Stimulated activated CD8-positive, alpha-beta memory T cell treated with anti-CD3 and anti-CD28 coated beads, Interleukin-15, amount 100 ng/mL, for 48 hours (primary cell): ENCODE measurements at places on chromosomes 4 and X.

- DNase-seq, result no peak
Observed at GRCh38 chrX:14590216-14590615, 60.9 kb downstream of the GLRA2 start.

DNA sequence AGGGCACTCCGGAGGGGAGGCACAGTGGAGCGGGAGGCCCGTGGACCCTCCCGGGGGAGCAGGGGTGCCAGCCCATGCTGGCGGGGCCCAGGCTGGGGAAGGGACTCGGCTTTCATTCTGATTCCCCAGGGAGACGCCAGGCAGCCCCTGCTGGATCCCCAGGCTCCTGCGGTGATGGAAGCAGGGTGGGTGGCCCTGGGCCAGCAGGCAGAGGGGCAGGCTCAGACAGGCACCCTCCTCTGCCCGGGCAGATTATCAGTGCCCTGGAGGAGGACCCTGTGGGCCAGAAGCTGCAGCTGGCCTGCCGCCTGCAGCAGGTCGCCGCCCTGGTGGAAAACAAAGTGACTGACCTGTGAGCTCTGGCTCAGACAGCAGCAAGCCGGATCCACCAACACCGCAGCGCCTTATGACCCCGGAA, 2.1 kb upstream of the SRPK3 start:
- no peak for DNase-seq

GRCh38 chr4:173345648-173346047, 11.5 kb upstream of the HMGB2 start:
- DNase-seq, result no peak

DNA sequence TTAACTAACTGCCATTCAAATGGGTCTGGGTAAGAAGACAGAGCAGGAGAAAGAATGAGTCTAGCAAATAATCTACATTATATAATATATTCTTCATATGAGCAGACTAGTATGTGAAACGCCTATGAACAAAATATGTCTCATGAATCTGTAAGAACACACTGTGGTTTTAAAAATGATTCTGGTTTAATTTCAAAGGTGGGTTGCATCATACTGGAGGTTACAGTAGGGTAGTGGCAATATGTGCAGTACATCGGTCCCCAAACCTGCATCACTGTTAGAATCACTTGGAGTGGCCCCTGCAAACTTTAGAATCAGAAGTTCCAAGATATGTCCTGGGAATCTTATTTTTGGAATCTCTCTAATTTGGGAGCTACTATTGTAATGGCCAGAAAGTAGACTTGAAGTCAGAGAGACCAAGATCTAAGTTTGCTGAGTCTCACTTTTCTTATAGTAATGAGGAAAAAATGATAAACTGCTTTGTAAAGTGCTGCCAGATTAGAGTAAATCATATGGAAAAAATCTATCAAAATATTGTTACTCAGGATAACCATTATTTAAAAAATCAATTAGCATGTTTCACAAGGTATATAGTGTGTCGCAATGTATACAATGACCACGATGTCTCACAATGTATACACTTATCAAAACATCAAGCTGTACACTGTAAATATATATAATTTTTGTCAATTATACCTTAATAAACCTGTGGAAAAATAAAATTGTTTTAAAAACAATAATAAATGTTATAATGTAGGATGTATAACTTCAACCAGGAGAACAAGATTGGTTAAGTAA, 37.9 kb upstream of the ARSJ start:
- no peak for DNase-seq

GRCh38 chr4:33959519-33959918, 2284.8 kb downstream of the ARAP2 start:
- no peak for DNase-seq

DNA sequence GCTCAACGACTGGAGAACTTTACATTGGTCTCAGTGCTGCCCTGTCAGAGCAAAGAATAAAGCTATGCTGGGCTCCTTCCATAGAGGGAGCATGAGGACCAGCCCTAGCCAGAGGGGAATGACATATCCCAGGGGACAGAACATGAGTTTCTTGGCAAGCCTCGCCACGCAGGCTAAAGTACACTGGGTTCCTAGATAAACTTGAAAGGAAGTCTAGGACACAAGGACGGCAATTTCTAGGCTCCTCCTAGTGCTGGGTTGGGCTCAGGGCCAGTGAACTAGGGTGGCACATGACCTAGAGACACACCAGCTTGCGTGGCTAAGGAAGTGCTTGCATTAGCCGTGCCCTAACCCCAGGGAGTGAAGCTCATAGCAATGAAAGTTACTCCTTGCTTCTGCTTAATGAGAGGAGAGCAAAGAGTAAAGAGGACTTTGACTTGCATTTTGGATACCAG, 141.0 kb downstream of the MAB21L2 start:
- DNase-seq, result no peak

- peak; percentile 51 for DNase-seq
Observed at GRCh38 chr4:118352843-118353533, at the start of gene PRSS12. TSS of gene PRSS12 (minus strand) at chr4:118353003. CDS start at chr4:118352720, 283 bp downstream.

DNA sequence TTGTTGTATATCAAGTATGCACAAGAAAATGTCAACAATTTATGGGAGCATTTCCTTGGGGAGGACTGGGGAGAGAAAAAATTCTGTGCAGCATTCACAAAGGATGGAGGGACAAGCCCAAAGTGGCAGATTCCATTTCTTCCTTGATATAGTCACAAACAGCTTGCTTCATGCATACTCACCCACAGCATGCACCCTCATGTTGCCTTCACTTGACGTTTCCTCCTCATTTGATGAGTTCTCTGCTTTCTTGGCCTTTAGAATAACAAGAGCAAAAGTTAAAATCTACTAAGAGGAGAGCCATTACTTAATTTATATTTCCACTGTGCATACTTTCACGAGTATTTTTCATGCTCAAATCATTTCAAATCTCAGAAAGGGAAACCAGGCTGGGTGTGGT, 37.7 kb downstream of the SPARCL1 start:
- no peak for DNase-seq

GRCh38 chr4:592825-593520, 16.9 kb upstream of the TMEM271 start:
- DNase-seq, result no peak

GRCh38 chr4:153114771-153115321, 89.4 kb upstream of the TRIM2 start:
- peak; percentile 45 for DNase-seq

- peak; percentile 38 for DNase-seq
Observed at GRCh38 chrX:131783555-131784308, 239.4 kb upstream of the STK26 start.

- DNase-seq, result no peak
Observed at GRCh38 chrX:14697451-14697850, 168.1 kb downstream of the GLRA2 start.

DNA sequence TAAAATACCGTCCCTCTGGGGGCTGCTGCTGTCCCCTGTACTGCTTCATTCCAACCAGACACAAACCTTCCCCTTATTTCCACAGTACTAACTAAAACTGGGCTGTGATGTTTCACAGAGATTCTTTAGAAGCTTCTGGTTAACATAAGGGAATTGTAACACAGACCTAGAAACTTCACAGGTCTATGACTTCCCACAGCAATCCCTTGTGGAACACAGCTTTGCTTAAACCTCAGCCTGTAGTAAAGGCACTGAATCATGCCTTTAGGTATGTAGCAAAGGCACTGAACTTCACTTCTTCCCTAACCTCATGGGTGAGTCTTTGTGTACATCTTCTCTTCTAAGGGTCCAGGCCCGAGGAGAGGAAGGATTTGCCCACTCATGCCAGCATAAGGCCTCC, 49.4 kb downstream of the SPINK2 start:
- no peak for DNase-seq

DNA sequence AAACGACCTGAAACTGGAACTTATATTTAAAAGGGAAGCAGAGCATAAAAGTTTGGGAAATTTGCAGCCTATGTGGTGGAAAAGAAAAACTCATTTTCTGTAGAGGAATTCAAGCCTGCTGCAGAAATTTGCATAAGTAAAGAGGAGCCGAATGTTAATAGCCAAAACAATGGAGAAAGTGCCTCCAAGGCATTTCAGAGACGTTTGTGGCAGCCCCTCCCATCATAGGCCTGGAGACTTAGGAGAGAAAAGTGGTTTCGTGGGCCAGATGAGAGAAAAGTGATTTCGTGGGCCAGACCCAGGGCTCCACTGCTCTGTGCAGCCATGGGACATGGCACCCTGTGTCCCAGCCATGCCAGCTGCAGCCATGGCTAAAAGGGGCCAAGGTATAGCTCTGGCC, 361.9 kb downstream of the PCDH19 start:
- DNase-seq, result no peak

DNA sequence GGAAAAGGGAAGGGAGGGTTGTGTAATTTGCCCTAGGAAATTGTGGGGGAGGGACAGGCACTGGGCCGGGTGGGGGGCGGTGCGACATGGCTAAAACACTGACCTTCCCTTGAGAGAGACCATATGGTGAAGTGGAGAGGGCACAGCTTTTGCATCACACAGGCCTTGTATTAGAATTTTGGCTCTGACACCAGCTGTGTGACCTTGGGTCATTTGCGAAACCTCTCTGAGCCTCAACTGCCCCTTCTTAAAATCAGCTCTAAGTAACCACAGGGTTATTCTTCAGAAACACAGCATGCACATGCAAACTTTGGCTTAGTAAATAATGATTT, 25.8 kb downstream of the PDGFRA start:
- no peak for DNase-seq

DNA sequence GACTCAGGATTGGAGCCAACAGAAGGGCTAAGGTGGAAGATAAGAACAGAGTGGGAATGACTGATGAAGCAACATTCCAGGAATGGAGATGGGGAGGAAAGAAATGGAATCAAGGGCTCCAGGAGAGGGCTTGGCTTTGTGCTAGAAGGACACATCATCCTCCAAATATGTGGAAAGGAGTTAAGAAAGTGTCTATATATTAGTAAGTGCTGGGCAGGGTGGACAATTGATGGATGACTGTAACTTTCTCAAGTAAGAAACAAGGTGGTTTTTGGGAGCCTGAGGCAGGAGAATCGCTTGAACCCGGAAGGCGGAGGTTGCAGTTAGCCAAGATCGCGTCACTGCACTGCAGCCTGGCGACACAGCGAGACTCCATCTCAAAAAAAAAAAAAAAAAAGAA, 71.6 kb upstream of the NFKB1 start:
- no peak for DNase-seq

DNA sequence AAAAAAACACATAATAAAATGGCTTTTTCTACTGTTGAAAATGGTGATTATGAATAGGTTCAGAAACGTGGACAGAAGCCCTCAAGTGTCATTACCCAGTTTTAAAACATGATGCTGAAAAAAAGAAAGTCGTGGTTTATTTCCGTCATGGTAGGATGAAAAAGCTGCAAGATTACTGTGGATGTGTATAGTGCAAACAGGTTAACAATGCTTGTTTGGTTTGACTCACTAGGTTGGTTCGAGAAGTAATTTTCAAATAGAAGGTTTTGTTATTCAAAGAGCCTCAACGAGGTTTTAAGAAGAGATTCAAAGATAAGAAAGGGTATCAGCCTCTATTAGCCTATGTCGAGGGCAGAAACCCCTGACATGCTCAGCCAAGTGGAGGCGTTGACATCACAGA, 2.5 kb upstream of the RXFP1 start:
- no peak for DNase-seq

- no peak for DNase-seq
Observed at GRCh38 chrX:128818690-128819089, 704.6 kb downstream of the SMARCA1 start.

DNA sequence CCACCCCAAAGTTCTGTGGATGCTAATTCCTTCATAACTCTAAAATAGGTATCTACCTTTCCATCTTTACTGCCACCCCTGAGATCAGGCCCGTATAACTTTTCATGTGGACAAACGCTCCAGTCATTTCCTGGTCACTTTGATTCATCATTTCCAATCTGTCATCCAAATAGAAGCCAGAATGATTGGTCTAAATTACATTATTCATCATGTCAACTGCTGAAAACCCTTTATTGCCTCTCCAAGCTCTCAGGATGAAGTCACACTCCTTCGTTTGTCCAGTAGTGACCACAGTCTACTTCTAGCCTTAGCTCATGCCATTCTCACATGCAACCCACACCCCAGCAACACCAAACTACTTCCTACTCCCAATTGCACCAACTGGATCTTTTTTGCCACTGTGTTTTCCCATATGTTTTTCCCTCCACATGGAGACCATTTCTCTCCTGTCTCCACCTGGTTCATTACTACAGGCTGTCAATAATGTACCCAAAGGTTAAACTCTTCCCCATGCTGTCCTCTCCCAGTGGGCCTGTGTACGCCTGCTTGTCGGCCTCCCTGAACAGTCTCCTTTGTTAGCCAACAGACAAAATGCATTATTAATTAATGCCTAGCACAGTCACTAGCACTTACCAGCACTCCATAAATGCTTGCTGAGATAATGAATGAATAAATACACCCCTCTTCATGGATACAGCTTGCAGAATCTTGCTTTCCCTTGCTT, 382.6 kb upstream of the NOCT start:
- no peak for DNase-seq

GRCh38 chr4:147820975-147821374, 89.1 kb downstream of the ARHGAP10 start:
- no peak for DNase-seq

DNA sequence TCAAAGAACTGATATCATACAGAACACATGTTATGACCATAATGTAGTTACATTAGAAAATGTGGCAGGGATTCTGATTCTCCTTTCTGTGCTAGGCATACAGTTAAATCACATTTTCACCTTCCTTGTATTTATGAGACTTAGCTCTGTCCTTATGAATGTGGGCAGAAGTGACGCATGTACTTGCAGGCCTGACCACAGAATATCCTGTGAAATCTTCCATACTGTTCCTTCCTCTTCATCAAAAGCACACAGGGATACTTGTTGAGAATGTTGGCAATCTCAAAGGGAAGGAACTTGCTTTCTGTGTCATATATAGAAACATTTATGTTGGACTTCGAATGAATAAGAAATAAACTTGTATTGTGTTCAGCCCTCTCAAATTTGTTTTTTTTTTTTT, 17.2 kb upstream of the MYOZ2 start:
- no peak for DNase-seq

GRCh38 chrX:155632431-155633100, 19.8 kb upstream of the TMLHE start:
- DNase-seq, result no peak

DNA sequence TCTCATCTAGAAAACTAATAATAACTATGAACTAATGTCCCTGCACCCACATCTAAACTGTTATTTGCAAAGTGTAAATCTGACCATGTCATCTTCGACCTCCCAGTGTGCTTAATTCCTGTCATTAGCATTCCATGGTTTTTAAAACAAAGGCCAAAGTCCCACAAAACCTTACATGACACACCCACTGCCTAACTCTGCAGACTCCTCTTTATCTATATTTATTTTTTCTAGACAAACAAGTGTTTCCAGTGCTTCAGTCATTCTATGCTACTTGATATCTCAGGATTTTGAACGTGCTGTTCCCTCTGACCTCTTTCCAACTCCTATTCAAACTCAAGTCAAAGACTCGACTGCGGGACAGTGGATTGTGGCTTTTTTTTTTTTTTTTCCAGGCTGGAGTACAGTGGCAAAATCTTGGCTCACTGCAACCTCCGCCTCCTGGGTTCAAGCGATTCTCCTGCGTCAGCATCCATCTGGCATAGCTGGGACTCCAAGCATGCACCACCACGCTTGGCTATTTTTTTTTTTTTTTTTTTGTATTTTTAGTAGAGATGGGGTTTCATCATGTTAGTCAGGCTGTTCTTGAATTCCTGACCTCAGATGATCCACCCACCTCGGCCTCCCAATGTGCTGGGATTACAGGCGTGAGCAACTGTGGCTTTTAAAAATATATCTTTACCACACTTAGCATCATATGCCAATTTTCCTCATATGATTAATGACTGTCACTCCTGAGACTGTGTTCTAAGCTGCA, 1511.0 kb downstream of the ARAP2 start:
- no peak for DNase-seq

GRCh38 chr4:88017516-88018297, 10.3 kb downstream of the PKD2 start:
- DNase-seq, result no peak
